ENCODE measurements at places on chromosomes 7 and 10.
A peak's percentile ranks its signal among the peaks of the same experiment; 100 is the strongest.

DNA sequence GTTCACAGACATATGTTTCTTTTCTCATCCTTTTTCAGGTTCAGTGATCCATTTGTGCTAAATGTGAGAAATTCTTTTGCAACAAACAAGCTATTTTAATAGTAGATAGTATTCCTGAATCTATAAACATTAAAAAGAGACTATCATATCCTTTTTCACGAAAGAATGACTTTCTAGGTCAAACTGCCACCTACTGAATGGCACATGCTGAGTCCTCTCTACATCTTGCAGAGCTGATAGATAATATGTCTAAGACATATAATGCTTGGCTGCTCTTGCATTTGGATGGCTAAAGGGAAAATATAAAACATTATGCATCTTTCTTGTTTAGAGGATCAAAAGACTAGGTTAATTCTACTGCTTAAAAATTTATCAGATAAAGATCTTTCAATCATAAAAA is 114.1 kb upstream of the SLC26A5 start:
- DNase-seq: no peak

GRCh38 chr7:41918597-41918996 is 215.7 kb upstream of the INHBA start:
- DNase-seq: peak; percentile 65

DNA sequence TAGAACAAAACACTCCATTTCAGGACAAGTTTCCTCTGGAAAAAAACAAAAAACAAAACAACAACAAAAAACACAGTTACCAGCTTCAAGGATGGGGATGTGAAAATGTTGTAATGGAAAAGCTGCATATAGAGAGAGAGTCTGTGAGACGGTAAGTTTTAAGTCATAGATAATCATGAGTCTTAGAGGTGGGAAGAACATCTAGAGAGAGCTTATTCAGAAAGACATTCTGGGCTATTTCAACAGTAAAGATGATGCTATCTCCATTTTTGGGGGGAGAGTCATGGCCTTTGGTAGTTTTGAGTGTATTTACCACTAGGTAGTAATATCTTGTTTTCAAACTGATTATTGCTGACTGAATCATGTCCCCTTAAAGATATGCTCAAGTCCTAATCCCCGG is 23.3 kb upstream of the INPP5F start:
- DNase-seq: no peak

- DNase-seq: no peak
Observed at GRCh38 chr10:82313401-82313800, 438.4 kb downstream of the NRG3 start.

GRCh38 chr7:94396596-94396995 is 1.9 kb downstream of the COL1A2 start:
- DNase-seq: no peak

DNA sequence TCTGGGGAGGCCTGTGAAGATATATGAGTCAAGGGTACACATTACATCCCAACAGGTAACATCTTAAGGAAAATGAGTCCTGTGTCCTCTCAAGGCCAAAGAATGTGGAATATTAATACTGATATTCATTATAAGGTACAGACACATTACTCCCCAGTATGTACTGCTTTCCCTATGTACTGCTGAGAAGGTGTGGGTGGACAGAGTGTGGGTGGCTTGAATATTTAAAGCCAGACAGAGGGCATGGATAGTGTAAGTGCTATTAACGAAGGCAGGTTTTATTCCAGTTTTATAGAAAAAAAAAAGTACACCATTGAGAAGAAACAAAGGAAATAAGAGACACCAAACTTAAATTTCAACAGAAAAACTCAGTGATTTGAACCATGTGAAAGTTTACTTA is 1054.4 kb downstream of the XPNPEP1 start:
- DNase-seq: no peak

GRCh38 chr7:25846722-25847121 is 305.3 kb upstream of the NFE2L3 start:
- DNase-seq: peak; percentile 74

DNA sequence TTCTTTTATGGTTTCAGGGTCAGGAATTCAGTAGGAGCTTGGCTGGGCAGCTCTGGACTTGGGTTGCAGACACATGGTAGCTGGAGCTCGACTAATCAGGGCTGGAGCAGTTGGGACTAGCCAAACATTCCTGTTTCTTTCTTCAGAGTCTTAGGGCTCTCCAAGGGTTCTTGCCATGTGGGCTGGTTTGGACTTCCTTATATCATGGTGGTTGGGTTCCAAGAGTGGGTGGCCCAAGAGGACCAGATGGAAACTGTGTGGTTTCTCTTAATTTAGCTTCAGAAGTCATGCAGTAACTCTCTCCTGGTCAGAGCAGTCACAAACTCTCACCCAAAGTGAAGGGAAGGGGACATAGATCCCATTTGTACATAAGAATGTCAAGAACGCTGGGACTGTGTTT is 270.1 kb upstream of the FZD1 start:
- DNase-seq: no peak

DNA sequence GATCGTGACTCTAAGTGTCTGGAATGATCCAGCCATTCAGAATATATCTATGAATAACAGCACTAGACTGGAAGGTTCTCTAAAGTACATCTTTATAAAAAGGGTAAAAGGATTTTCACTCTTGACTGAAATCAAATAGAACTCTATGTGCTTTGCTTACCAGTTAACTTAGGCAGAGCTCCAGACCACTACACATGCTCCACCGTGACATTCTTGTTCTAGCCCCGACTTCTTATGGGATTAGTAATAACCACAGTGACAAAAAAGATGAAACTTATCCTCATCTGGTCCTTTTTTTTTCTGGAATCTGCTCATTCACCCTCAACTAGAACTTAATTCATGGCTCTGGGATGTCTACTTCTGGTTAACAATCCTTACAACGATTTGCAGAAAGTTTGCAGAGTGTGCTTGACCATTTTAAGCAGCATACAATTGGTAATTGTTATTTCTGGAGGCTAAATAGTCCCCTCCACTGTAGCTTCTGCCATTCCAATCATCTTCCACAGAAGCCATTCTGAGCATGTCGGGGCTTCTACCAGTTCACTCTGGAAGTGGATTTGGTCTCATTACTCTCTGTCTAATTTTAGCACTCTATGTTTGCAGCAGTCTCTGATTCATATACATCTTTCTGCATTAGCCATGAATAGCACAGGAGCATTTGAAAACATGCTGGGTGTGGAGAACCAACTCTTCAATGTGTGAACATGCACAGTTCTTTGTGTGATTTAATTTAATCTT is 163.7 kb upstream of the CDC14C start:
- DNase-seq: no peak

GRCh38 chr7:158430308-158431034 is 157.2 kb downstream of the PTPRN2 start:
- DNase-seq: no peak

DNA sequence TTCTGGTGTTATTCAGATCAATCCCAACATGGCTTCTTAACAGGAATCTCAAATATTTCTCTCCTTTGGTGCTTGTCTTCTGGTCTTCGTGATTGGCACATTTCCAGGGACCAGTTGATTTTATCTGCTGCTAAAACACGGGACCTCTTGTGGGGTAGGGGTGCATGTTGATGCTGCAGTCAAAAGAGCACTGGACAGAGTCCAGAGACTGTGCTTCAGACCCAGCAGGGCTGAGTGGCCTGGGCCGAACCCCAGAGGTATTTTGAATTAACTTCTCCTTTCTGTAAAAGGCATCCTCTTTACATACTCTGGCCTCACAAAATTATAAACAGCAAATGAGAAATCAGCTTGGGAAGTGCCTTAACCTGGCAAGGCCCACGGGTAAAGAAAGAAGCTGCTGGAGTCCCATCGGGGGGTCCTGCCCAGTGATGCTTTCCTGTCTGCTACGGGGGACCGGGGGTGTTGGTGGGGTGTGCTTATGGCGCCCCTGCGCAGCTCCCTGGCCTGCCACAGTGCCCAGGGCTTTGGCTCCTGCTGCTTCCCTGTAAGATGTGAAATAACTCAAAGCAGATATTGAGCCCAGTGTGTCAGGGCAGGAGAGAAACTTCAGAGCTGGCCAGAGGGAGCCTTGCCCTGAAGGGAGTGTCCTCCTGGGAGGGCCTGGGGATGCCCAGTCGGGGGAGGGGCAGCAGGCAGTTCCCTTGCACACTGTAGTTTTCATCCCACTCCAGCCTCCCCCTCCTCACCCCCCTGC is 230.5 kb downstream of the TCF7L2 start:
- no peak for DNase-seq

DNA sequence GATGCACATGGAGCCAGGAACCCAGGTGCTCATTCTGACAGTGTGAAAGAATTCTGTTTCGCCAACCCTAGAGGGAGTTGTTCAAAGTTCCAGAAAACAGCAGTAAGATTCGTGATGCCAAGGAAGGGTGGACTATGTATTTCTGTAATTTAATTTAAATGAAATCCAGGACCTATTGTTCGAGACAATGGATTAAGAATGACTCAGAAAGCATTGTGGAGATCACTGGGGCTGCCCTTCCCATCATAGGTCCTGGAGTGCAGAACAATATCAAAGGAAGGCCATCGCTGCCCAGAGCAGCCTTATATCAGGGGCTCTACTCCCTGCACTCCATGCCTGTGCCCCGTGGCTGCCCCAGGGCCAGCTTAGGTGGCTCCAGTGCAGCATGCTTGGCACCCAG is 32.1 kb upstream of the CALD1 start:
- DNase-seq: no peak

GRCh38 chr7:155594961-155595366 is 48.6 kb upstream of the CNPY1 start:
- peak; percentile 84 for DNase-seq

DNA sequence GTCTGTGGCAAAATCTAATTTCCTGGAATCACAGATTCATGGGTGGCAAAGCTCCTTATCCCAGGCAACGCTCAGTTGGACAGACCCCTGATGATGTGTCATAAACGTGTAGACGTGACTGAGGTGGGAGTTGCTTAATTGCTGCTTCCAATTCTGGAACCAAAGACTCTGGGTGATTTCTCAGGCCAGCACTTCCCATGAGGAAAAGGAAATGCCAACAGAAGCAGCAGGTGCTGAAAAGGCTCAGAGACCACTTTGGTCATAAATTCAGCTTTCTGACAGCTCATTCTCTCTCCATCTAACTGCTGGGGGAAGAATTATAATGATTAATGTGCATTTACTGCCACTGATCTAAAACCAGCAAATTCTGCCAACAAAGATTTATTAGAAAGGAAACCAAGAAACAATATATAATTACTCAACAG is 88.7 kb downstream of the OSBPL3 start:
- DNase-seq: no peak

DNA sequence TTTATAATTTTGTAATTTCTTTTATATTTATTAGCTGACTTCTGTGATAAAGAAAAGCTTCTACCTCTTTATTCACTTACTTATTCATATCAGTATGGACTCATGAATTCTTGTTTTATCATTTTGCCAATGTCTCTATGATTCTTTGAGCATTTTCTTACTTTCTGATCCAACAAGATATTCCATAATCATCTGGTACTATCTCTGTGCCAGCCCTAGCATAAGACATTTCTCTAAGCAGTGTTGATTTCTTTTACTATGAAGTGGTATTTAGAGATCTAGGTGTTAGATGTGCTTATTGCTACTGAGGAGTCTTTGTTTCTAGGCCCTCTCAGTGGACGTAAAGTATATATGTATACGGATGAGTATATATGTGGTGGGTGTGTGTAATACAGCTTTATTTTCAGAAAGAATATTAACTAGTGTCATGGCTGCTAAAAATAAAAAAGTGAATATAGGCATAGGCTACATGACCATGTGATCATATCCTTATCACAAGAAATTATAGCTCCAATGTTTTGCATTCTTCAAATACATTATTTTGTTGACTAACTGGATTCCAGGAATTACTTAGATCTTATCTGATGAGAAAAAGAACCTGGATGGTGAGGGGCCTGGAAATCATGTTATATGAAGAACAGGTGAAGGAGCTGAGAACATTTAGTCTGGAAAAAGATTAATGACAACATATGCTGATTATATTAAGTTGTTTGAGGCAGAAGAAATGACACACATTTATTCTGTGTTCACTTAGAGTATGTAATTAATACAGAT is 13.1 kb downstream of the PHTF2 start:
- no peak for DNase-seq

GRCh38 chr7:135718794-135719437 is 9.1 kb downstream of the SLC13A4 start:
- DNase-seq: no peak

- peak; percentile 61 for DNase-seq
Observed at GRCh38 chr7:25389489-25390106, 161.3 kb upstream of the NPVF start.

DNA sequence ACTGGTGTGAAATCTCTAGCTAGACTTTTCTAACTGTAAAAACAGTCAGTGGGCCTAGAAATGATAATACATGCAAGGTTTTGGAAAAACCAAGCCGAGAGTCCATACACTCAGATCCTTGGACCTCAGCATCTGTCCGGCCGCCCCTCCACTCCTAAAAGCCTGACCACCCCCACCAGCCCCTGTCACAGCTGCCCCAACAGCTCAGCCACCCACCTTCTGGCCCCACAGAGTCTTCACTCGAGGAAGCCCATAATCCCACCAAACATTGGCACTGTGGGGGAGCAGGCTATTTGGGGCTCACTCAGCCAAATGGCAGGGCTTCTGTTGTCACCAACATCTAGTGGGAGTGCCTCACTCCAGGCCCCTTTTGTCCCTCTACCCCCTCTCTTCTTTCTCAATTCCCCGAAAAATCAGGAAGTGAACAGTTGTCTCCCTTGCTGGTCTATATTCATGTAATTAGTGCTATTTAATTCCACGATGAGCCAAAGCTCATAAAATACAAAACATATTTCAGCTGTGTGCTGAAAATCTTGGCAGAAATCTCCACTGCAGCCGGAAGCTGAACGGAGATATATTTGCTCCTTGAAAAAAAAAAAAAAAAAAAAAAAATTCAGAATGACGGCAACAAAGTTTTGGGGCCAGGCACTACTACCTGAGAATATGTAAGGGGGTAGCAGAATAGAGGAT is 55.5 kb downstream of the PLXNA4 start:
- no peak for DNase-seq

DNA sequence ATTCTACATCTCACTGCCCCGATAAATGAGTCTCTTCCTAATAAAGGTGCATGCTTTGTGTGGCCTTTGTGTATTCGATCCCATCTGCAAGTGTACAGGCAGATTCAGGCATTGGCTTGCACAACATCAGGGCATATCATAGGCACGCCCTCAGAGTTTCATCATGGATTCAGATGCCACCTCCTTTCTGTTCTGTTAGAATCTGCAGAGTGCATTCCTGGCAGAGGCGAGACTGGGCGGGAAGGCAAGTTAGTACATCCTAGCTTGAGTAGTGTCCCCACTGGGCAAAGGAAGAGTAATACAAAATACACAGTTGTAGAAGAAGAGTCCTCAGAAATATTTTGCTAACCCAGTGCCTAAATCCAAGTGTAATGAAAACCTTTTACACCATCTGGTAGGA is 346.5 kb upstream of the GALNT17 start:
- DNase-seq: no peak

GRCh38 chr7:128859232-128860157 is 3.2 kb upstream of the ATP6V1F start:
- no peak for DNase-seq

DNA sequence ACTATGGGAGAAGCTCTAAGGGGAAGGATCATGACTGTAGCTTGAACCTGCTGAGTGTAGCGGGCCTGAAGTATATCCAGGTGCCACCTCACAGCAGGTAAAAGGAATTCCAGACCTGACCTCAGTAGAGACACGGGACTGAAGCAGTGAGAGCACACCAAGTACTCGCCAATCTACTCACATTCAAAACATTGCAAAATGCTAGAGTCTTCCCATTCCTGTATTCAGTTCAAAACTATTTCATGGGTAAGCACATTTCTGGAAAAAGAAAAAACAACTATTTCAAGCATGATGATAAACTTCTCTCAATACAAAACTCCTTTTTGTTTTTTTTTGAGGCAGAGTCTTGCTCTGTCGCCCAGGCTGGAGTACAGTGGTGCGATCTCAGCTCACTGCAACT is 121.9 kb upstream of the AUTS2 start:
- DNase-seq: no peak

GRCh38 chr7:25179325-25179724 is 49.0 kb downstream of the NPVF start:
- no peak for DNase-seq
